Stimulated activated naive CD8-positive, alpha-beta T cell treated with anti-CD3 and anti-CD28 coated beads, Interleukin-15, amount 100 ng/mL, for 72 hours (primary cell): ENCODE measurements at places on chromosomes 2 and 18.

DNA sequence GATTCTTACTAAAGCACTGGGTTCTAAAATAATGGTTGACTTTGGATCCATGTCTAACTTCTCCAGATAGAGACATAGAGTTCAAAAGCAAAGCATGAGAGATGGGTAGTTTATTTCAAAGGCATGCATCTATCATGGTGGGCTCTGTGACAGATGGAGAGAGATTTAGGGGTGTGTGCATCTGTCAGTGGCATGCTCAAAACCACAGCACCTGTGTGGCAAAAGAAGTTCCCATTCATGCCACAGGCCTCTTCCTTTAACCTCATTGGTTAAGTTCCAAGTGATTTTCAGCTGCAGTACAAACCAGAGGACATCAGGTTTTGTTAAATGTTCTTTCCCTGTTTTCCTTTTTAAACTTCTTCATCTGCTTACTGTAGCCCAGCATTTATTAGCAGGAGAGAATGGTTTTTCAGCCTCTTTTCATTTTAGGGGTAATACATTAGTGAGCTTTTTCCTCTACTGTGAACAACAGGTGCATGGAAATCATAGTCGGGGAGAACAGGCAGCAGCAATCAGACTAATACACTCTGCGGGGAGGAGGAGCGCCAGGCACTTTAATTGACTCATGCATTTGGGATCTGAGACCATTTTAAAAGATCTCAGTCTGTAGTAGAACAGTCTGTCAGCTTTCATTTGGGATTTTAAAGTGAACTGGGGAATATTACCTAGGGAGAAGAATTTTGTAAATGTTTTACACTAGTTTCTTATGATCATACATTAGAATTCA, 52.4 kb upstream of the UPP2 start:
- DNase-seq = no peak

DNA sequence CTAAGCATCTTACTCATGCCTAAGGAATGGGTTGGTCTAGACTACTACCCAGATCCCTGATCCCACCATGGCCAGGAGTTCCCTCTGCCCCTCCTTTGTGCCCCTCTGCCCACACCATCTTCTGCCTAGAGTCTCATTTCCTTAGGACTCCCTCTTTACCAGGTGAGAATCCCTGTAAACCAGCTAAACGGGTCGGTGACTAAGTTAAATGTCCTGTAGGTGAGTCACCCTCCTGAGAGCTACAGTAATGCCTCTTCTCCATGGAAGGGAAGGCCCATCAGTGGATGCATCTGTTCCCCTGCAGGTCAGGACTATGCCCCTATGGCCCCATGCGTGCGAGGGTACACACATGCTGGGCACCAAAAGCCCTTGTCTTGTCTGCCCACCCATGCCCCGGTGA, 25.4 kb downstream of the PTGR3 start:
- no peak for DNase-seq

GRCh38 chr2:12318427-12319057, 398.2 kb upstream of the TRIB2 start:
- no peak for DNase-seq

- DNase-seq = no peak
These were observed 233.0 kb downstream of the TPGS2 start for GRCh38 chr18:36595818-36596215.

- no peak for DNase-seq
These were observed 75.6 kb downstream of the MAP4K4 start for GRCh38 chr2:101773137-101773536.

DNA sequence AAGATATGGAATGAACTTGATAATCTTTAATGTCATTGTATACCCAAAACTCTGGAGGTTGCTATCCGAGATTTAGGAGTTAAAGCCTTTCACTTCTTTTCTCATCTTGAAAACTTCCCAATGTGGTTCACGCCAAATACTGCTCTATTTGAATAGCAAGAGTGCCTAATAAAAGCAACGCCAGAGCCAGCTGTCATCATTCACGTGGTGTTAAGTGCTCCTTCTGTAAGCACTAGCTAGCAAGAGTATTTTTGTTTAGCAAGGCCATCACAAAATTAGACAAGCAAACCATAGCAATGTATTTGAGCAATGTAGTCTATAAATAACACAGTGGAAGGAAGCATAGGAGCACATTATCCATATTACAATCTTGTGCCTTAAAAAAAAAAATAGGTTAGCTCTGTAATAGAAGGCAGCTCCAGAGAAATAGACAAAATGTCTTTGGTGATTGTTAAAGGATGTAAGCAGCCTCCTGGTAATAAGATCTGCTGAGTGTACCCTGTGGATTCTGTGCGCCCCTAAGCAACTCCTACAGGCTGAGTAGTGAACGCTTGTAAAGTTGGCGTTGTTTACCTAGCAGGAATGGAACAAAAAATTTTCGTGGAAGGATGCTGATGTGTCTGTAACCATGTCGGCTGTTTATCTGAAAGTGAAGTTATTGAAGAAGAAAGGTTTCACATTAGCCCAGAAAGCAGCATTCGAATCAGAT, 518.0 kb downstream of the CNTNAP5 start:
- no peak for DNase-seq

DNA sequence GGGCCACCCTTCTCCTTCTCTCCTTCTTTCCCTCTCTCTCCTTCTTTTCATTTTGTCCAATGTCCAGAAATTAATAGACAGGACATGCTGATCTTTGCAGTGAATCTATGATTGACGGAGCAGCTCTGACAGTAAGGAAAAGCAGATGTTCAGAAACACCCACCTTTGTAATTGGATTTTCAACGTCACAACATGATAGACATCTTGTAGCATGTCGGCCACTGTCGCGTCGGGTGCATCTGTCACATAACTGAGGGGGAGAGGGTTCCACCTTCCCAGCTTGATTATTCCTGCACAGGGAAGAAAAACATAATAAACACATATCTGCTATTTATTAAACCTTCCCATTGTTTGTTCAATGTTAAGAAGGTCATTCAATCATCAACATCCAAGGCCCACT, 76.2 kb downstream of the SATB2 start:
- no peak for DNase-seq

- DNase-seq = no peak
These were observed 46.7 kb downstream of the FAM161A start for GRCh38 chr2:61807036-61807757.

GRCh38 chr18:55236150-55236931, 277.1 kb upstream of the CCDC68 start:
- DNase-seq = no peak

DNA sequence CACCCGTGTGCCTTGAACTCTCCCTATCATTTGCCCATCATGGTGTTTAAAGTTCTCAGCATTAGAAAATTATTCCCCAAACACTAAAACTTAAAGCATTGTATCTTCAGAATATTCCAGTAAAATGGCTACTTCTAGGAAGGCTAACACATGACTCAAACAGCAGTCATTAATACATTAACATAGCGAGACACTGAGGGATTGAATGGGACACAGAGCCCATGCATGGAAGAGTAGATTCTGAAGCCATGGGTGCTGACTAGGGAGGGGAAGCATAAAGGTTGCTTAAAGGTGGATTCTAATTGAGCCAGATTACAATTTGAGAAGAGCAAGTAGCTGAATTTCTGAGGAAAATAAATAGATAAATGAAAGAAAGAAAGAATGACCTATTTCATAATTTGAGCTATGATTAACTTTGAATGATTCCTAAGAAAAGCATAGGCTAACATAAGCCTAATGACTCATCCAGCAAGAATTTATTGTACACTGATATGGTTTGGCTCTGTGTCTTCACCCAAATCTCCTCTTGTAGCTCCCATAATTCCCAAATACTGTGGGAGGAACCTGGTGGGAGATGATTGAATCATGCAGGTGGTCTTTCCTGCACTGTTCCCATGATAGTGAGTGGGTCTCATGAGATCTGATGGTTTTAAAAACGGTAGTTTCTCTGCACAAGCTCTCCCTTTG, 79.8 kb upstream of the PIK3C3 start:
- DNase-seq = no peak

- no peak for DNase-seq
These were observed 142.1 kb downstream of the CDCA7 start for GRCh38 chr2:173496746-173497145.

- DNase-seq = no peak
These were observed 661.1 kb downstream of the BCL11A start for GRCh38 chr2:59892398-59892797.

DNA sequence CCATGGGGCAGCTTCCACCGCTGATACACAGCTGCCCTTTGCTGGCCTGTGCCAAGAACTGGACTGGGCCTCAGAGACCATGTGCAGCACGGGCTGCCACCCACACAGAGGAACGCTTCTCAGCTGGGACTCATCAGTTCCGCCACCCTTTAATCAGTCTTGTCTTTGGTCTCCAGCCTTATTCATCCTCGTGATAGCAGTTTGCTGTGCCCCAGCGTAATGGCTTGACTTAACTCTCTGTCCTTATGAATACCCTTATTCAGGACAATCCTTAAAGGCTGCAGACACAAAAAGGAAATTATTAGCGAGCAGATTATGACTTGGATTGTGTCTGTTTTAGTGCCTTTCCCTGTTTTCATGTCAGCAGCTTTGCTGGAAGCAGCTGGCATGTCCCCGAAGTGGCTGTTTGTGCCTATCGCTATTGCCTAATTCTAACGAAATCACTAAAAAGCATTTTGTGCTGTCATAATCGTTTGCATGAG, 108.9 kb upstream of the DAPL1 start:
- DNase-seq = no peak

DNA sequence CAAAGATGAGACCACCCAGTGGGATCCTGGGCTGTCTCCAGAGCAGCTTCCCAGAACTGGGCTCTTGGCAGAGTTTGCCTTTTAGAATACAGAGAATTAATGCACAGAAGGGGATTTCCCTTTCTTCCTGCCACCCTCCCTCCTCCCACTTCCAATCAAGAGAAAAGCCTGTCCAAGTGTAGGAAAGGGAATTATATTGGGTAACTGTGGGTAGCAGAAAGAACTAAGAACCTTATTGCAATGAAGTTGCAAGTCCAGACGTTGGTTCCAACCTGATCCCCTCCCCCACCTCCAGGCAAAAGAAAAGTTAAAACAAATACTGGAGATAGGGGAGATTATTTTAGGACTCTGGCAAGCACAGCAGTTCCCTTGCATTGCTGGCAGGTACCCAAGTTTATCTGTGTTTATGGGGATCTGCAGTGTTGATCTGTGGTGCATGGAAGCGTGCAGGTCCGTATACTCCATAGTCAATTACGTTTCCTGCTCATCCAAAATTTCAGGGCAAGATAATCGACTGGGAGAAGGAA, 114.3 kb downstream of the PRKCE start:
- no peak for DNase-seq

DNA sequence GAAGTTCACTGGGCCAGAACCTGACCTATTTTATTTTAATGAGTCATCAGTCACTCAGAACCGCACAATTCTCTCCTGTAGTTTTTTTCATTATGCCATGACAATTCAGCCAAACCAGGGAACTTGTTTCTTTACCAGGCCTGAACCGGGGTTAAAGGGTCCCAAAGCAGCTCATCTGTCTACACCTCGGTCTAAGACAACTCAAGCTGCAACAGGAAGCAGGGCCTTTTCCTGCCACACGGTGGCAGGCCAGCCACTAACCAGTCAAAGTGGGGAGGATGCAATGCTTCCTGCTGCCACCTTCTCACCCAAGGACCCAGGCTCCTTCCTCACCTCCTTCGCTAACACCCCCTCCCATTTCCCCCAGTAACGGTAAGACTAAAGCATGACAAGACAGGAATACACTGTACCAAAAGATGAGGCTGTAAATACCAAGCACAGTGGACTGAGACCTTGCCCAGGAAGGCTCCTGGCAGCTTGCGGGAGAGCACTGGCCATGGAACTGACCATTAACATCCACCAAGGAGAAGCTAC, 56.7 kb upstream of the ACKR3 start:
- DNase-seq = peak; percentile 73

GRCh38 chr2:211881449-211881848, 657.2 kb downstream of the ERBB4 start:
- no peak for DNase-seq

- DNase-seq = no peak
These were observed 27.6 kb upstream of the UGP2 start for GRCh38 chr2:63814114-63814513.

- DNase-seq = no peak
These were observed 11.9 kb downstream of the CAPN10 start for GRCh38 chr2:240598311-240598911.

DNA sequence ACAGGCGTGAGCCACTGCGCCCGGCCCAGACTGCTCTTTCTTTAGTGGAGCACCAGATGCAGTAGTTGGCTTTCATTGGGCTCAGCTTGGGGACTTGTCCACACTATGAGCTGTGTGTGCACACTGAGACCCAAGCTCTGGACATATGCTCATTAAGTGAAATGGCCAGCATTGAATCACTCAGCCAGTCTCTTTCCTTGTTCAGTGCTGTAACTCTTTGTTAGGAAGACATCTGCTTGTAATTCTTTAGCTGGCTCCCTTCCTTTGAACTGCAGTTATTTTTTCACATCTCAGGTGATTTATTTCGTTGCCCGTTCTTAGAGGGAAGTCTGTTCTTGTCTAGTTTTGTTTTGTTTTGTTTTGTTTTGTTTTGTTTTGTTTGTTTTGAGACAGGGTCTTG, 70.5 kb downstream of the CAB39 start:
- no peak for DNase-seq

- DNase-seq = no peak
These were observed 34.5 kb upstream of the CCNYL1 start for GRCh38 chr2:207676827-207677354.

- DNase-seq = no peak
These were observed 390.7 kb downstream of the LRATD1 start for GRCh38 chr2:15023221-15023620.

GRCh38 chr18:26322890-26323653, 96.8 kb downstream of the TAF4B start:
- DNase-seq = no peak

DNA sequence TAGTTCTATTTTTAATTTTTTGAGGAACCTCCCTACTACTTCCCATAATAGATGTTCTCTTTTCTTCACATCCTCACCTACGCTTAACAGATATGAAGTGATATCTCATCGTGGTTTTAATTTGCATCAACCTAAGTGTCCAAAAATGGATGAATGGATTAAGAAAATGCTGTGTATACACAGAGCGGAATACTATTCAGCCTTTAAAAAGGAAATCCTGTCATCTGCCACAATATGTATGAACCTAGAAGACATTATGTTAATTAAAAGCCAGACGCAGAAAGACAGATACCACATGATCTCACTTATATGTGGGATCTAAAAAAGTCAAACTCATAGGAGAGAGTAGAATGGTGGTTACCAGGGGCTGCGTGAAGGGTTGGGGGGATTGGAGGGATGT, 113.0 kb downstream of the PTRHD1 start:
- no peak for DNase-seq

- no peak for DNase-seq
These were observed 156.8 kb downstream of the PAX3 start for GRCh38 chr2:222142027-222142426.

DNA sequence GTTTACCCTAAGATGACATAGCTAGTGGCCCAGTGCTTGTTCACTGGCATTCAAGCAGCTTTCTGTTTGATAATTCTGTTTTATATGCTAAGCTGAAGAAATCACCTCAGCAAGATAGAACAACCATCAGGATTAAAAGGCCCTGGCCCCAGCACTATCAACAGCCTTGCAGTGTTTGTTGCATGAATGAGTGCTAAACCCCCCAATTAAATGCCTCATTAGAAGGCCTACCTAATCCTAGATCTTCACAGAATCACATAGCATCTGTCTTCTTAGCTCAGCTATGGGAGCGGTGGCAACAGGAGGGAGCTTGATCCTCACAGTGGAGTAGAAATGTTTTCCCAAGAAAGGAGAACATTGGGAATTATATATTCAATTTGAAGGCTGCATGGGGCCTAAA, 194.1 kb upstream of the HNMT start:
- DNase-seq = no peak

GRCh38 chr2:9364373-9364772, 59.0 kb downstream of the ITGB1BP1 start:
- no peak for DNase-seq
